ENCODE measurements at places on chromosomes 3 and 15. TPM values are rescaled to one million over a fixed set of nuclear protein-coding genes. Genes with fewer than 3 reads are reported as not detected.

DNA sequence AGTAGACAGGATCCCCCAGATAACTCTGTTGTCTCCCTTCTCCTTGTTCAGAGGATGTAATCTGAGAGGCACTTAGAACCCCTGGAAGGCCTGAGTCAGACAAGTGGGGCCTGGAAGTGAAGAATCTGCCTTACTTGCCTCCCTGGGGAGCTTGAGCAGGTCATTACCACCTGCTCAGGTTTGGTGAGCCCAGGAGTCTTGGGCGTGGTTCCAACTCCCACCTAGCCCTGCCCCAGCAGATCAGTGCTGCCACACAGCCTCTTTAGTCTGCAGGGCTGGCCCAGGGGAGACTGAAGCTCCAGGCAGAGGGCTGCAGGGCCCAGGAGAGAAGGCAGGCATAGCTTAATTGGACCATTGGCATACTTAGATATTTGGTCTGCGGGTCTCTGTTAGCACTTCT, 230.0 kb downstream of the ERC2 start:
- H3K36me3 ChIP-seq, result no peaks in the 10 kb centered on the region
- DNase-seq, result peak; percentile 39
- H3K27ac ChIP-seq, result no peak overlapping the region
- H3K4me1 ChIP-seq, result no peaks in the 10 kb centered on the region
- H3K27me3 ChIP-seq, result no peaks in the 10 kb centered on the region
- H3K4me3 ChIP-seq, result no peak overlapping the region

- H3K4me1 ChIP-seq, result no peaks in the 10 kb centered on the region
- H3K4me3 ChIP-seq, result no peak overlapping the region
- no peak for DNase-seq
- no peaks in the 10 kb centered on the region for H3K36me3 ChIP-seq
These were observed 204.3 kb downstream of the SUCLG2 start for GRCh38 chr3:67450153-67450552.

- H3K36me3 ChIP-seq, result no peaks in the 10 kb centered on the region
- 0 out of 3 replicates have a peak within 1 kb of the TSS, but pooled peaks have one; percentile 71 for H3K4me3 ChIP-seq
- DNase-seq, result no peak
- H3K27me3 ChIP-seq, result peaks cover 2% of the 10 kb centered on the region
- H3K27ac ChIP-seq, result no peak within 1 kb of the TSS
These were observed at the start of gene DNAH1 for GRCh38 chr3:52315977-52316764. Gene DNAH1, plus strand, starts transcription at chr3:52316319. Its CDS starts 6,124 bp downstream, at chr3:52322443.

DNA sequence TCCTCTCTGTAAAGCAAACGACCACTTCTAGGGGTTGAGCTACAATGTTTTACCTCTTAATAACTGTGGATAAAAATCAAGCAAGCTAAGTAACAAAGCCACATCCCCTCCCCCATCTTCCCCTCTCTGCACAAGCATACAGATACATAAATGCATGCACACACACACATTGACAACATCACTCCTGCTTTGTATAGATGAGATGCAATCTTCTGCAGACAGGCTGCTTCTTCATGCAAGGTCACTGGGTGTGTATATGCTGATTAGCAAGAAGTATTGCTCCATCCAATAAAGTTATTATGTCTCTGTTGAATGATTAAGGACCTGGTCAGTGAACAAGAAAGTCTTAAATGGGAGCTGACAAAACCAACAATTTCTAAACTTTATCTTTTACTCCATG, 8.8 kb upstream of the ATP11B start:
- no peak for DNase-seq
- H3K4me1 ChIP-seq, result no peaks in the 10 kb centered on the region
- no peak overlapping the region for H3K27ac ChIP-seq
- no peak overlapping the region for H3K4me3 ChIP-seq
- no peaks in the 10 kb centered on the region for H3K27me3 ChIP-seq
- H3K36me3 ChIP-seq, result no peaks in the 10 kb centered on the region

DNA sequence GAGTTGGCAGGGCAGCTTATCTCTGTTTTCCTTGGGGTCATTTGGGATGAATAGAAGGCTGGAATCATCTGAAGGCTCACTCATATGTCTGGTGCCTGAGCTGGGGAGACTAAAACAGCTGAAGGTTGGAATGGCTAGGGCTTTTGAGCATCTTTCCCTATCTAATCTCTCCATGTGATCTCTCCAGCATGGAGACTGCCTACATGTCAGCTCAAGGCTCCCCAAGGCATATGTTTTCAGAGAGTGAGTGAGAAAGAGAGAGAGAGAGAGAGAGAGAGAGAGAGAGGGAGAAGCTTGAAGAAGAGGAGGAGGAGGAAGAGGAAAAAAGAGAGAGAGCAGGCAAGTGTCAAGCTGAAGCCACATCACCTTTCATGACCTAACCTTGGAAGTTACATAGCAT, 143.4 kb downstream of the EBLN2 start:
- no peaks in the 10 kb centered on the region for H3K27me3 ChIP-seq
- H3K36me3 ChIP-seq, result no peaks in the 10 kb centered on the region
- no peaks in the 10 kb centered on the region for H3K4me1 ChIP-seq
- H3K27ac ChIP-seq, result no peak overlapping the region
- no peak overlapping the region for H3K4me3 ChIP-seq
- DNase-seq, result no peak

DNA sequence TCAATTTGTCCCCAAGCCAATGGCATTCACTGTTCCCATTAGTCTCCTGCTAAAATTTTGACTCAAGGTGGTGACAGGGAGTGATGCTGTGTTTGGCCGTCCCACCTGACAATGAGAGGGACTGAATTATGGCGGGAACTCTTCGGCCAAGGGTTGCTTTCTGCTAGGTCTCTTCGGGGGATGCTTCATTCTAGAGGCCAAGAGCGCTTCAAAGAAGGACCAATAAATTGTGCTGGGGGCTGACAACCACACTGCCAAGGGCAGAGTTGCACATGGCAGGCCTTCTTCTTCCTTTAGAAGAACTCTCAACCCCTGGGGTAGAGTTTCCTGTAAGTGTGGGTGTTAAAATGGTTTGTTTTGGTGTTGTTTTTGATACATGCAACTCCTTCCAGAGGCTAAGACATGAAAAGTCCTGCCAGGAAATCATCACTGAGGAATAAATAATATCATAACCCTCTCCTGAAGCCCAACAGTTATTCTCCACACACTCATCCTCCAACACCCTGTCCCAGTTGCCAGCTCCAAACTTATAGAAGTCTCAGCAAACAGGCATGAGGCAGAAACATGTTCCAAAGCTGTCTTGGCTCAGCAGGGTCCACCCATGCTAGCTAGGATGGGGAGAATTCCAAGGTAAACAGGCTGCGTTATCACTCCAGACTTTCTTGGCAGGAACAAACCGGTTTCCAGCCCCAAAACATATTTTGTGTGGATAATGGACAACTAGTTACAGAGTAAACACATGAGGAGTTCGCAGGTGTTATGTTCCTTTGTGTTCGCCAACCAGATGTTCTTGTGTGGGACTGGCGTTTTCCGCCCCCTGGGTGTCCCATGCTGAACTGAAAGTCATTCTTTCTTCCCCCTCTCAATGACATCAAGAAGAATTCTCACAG, 396.7 kb upstream of the RGMA start:
- H3K4me1 ChIP-seq, result 0 out of 2 replicates have a peak, but pooled peaks cover 2% of the 10 kb centered on the region
- no peak for DNase-seq
- H3K27me3 ChIP-seq, result no peaks in the 10 kb centered on the region

GRCh38 chr3:47406762-47407149, 25.9 kb downstream of the PTPN23 start:
- H3K4me3 ChIP-seq, result no peak overlapping the region
- no peaks in the 10 kb centered on the region for H3K4me1 ChIP-seq
- peaks cover 15% of the 10 kb centered on the region for H3K36me3 ChIP-seq
- no peak for DNase-seq

DNA sequence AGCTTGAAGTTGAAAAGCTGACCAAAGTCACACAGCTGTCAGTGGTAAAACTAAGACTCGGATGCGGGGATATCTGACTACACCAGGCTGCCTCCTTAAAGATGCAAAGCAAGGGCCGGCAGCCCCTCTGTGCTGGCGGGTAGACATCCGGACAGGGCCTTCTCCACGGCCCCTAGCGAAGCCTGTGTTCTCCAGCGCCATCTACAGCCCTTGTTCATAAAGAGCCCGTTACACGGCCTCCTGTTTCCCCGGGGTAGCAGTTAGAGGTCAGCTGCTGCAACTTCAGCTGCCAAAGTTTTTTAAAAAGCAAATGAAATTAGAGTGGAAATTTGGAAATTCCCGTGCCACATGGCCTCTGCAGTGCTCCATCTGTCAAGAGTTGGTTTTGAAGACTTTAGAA, 383.0 kb downstream of the TBL1XR1 start:
- peak; percentile 91 for DNase-seq
- H3K4me1 ChIP-seq, result no peaks in the 10 kb centered on the region
- H3K27me3 ChIP-seq, result no peaks in the 10 kb centered on the region
- no peak overlapping the region for H3K4me3 ChIP-seq
- H3K27ac ChIP-seq, result no peak overlapping the region

DNA sequence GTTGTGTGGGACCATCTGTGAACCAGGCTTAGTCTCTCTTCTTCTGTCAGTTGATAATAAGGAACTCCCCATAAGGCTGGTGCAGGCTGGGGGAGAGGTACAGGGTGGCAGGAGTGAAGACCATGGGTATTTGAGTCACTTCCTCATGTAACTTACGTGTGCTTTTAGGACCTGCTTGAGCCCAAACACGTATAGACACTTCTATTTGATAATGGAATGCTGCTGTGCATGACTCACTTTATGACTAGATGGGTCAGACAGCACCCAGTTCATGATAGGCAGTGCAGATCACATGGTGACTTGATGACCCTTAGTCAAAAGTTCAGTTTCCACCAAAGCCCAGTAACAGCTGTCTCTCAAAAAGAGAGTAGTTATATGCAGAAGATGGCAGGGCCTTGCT, 490.9 kb downstream of the ZBBX start:
- H3K36me3 ChIP-seq, result no peaks in the 10 kb centered on the region
- no peaks in the 10 kb centered on the region for H3K27me3 ChIP-seq
- H3K4me1 ChIP-seq, result no peaks in the 10 kb centered on the region
- no peak overlapping the region for H3K27ac ChIP-seq

GRCh38 chr3:78762121-78762520, 1005.7 kb downstream of the ROBO1 start:
- H3K4me3 ChIP-seq, result no peak overlapping the region
- no peaks in the 10 kb centered on the region for H3K4me1 ChIP-seq
- no peaks in the 10 kb centered on the region for H3K36me3 ChIP-seq
- DNase-seq, result no peak

DNA sequence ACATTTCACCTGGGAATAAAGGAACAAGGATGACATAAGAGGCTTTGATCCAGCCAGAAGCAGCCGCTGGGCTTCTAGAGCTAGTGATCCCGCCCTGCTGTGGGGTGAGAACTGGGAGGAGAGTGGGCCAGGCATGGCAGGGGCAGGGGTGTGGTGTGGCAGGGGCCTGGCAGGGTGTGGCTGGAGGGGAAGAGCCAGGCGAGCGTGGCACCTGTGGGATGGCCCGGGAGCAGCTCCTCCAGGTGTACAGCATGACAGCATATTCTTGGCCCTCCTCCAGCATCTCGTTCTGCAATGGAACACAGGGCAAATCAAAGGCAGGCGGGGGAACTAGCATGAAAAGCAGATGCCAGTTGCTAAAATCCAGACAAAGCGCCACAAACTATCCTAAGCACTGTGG, 35.5 kb downstream of the CYFIP1 start:
- no peak overlapping the region for H3K4me3 ChIP-seq
- DNase-seq, result no peak
- H3K4me1 ChIP-seq, result no peaks in the 10 kb centered on the region
- H3K36me3 ChIP-seq, result peaks cover 16% of the 10 kb centered on the region
- H3K27ac ChIP-seq, result no peak overlapping the region

- no peak overlapping the region for H3K27ac ChIP-seq
- no peaks in the 10 kb centered on the region for H3K4me1 ChIP-seq
- no peaks in the 10 kb centered on the region for H3K36me3 ChIP-seq
- DNase-seq, result no peak
- H3K4me3 ChIP-seq, result no peak overlapping the region
These were observed 32.6 kb downstream of the ADAMTS9 start for GRCh38 chr3:64655160-64655559.

DNA sequence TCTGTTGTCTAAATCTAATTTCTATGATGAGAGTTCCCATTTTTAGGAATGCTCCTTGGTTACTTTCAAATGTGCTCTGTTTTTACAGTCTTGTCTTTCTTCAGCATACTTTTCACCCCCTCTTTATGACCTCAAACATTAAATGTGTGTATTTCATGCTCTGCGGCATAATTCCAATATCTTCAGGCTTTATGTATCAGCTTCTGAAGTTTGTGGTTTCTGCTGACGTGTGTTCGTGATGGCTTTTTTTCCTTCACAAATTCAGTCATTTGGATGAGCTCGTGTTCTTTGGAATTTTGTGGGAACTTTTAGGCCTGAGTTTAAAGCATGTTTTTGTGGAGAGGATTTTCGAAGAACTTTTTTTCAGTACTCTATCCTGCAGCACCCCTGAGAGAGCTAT, 97.7 kb upstream of the CHRNA7 start:
- no peak overlapping the region for H3K4me3 ChIP-seq
- H3K4me1 ChIP-seq, result no peaks in the 10 kb centered on the region

DNA sequence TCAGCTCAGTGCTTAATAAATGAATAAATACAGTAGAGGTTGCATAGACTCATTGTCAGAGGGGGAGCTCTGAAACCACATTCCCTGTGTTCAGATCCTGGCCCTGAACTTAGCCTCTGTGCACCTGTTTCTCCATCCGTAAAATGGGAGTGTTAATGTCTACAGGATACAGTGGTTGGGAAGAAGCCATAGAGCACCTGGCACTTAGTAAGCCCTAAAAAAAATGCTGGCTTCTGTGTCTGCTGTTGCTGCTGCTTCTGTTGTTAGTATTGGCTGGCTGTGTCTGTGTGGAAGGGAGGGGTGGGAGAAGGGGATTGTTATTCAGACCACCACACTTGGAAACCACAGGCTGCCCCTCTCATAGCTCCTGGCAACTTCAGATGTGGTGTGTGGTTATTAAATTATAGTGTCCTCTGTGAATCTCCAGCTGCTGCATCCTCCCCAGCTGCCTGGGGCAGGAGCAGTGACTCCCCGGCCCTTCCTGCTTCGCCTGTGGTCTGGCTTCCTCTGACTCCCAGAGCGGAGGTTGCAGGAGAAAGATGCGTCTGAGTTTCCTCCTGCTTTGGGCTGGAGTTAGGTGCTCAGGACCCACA, 31.0 kb downstream of the FGD5 start:
- peaks cover 15% of the 10 kb centered on the region for H3K4me1 ChIP-seq
- H3K27me3 ChIP-seq, result no peaks in the 10 kb centered on the region
- no peaks in the 10 kb centered on the region for H3K36me3 ChIP-seq
- no peak for DNase-seq

DNA sequence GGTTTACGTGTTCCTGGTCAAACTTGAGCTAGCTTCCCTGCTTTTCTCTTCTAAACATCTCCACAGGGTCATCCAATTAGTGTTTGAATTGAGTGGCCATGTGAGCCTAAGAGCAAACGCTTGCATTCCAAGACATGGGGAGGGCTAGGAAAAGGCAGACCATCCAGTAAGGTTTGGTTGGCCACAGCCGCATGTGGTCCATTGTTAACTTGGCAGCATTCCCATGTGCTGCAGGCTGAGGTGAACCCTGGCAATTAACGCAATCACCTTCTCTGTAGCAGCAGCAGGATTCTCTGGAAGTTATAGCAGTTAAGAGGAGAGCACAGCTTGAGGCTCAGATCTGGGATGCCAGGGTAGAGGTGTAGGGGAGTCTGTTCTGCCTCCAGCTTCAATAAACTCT, 502.2 kb upstream of the LMCD1 start:
- H3K27ac ChIP-seq, result no peak overlapping the region
- no peaks in the 10 kb centered on the region for H3K36me3 ChIP-seq
- H3K27me3 ChIP-seq, result no peaks in the 10 kb centered on the region
- peak; percentile 61 for DNase-seq
- H3K4me1 ChIP-seq, result no peaks in the 10 kb centered on the region

GRAMD1C gene
- 1.8 TPM for total RNA-seq

CPLX3 gene
- total RNA-seq, result not detected

CDHR4 gene
- total RNA-seq, result not detected

SCN11A gene
- 0.17 TPM for total RNA-seq

TEX55 gene
- not detected for total RNA-seq

SCAP gene
- 101 TPM for total RNA-seq

GBE1 gene
- total RNA-seq, result 13.2 TPM
